Central memory CD8-positive, alpha-beta T cell (primary cell): ENCODE measurements at places on chromosomes 16 and 17.
A peak's percentile ranks its signal among the peaks of the same experiment; 100 is the strongest.

GRCh38 chr17:13096291-13096690 is 78.5 kb upstream of the ELAC2 start:
- H3K4me3 ChIP-seq: no peak overlapping the region
- no peak overlapping the region for H3K27ac ChIP-seq
- DNase-seq: no peak
- no peaks in the 10 kb centered on the region for H3K4me1 ChIP-seq
- no peaks in the 10 kb centered on the region for H3K36me3 ChIP-seq
- H3K27me3 ChIP-seq: peaks cover under 1% of the 10 kb centered on the region

GRCh38 chr17:51299859-51300258 is 39.5 kb downstream of the UTP18 start:
- no peak overlapping the region for H3K4me3 ChIP-seq
- H3K4me1 ChIP-seq: peaks cover 8% of the 10 kb centered on the region
- H3K36me3 ChIP-seq: peaks cover 14% of the 10 kb centered on the region
- no peak for DNase-seq

GRCh38 chr17:58007781-58008706 is 998 bp upstream of the SRSF1 start:
- H3K27ac ChIP-seq: peak overlapping the region; percentile 99
- H3K27me3 ChIP-seq: no peaks in the 10 kb centered on the region
- no peak for DNase-seq
- H3K4me3 ChIP-seq: peak overlapping the region; percentile 100
- peaks cover 43% of the 10 kb centered on the region for H3K4me1 ChIP-seq
- peaks cover 45% of the 10 kb centered on the region for H3K36me3 ChIP-seq

GRCh38 chr17:6701719-6702118 is 11.4 kb downstream of the SLC13A5 start:
- no peak overlapping the region for H3K27ac ChIP-seq
- no peak for DNase-seq
- no peak overlapping the region for H3K4me3 ChIP-seq
- H3K4me1 ChIP-seq: no peaks in the 10 kb centered on the region
- peaks cover 38% of the 10 kb centered on the region for H3K27me3 ChIP-seq
